ENCODE measurements at places on chromosomes 2 and 18.

DNA sequence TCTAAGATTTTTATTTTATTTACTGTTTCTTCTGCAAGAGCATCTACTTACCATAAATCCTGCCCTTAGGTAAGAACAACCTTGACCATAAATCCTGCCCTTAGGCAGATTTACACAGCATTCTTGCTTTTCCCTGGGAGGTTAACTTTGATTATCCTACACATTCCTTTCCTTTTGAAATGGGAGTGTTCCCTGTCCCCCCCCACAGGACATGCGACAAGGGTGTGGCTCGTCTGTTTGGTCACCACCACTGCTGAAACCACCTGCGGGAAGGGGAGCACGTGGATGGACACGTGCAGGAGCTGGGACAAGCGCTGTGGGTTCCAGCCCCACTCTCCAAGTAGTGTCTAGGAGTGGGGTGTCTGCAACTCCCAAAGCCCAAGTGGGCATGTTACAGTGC is 239.3 kb upstream of the SP5 start:
- no peak for DNase-seq

DNA sequence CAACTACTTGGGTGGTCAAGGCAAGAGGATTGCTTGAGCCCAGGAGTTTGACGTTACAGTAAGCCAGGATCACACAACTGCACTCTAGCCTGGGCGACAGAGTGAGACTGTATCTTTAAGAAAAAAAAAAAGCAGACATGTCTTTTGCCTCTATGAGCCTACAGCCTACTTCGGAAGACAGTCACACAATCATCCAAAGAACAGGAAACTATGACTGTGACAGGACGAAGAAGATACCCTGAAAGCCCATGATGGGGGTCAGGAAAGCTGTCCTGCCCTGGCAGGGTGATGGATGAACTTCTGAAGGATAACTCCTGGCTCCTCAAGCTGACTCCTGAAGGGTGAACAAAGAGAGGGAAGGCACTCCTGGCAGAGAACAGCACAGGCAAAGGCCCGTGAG is 251.7 kb upstream of the SIX2 start:
- no peak for DNase-seq

DNA sequence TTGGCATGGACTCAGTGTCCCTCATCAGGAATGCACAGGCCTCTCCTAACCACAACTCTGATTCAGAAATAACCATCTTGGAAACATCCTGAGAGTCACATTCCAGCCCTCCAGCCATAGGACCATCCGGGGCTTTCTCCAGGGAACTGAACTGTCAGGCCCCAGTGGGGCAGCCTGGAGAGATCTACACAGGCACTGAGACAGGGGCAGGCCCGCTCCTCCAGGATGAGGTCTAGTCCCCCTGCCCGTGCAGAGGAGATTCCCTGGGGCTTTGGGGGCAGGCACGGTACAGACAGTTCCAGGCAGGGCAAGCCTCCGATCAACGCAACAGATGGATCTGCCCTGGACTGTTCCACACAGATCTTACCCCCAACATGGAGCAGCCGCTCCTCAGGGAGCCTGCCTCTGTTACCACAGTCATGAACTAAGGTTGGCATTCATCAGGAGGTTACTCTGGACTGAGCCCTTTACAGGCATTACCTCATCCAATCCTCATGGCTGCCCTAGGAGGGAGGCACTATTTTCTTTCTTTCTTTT is 12.0 kb downstream of the KCNK3 start:
- no peak for DNase-seq

DNA sequence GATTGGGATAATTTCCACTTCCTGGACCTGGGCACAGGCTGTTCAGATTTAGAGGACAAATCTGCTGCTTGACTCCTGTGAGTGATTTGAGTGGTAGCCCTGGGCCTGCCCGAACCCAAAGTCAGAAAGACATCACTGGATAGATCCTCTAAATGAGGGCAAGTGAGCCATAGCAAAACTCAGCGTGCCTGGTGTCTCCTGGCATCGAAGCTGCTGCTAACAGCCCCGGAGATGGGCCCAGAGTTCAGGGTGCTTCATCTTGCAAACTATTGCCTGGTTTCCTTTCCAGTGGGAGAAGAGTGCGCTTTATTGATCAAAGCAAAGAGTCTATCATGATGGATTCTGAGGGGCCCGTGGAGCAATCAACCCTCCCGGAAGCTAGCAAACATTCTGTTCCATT is 153.1 kb upstream of the KLHL29 start:
- DNase-seq: no peak
